ENCODE measurements at places on chromosomes 2 and 18. TPM values are rescaled to one million over a fixed set of nuclear protein-coding genes. Genes with fewer than 3 reads are reported as not detected.

The NRP2 gene
- polyA plus RNA-seq, result 68.2 TPM

The RAB1A gene
- polyA plus RNA-seq, result 183 TPM

The ST8SIA5 gene
- polyA plus RNA-seq, result 5.4 TPM

The KCNJ3 gene
- polyA plus RNA-seq, result 1.7 TPM

The ZNF142 gene
- polyA plus RNA-seq, result 18.9 TPM

The SEPTIN10 gene
- polyA plus RNA-seq, result 111 TPM

The TUBA4B gene
- not detected for polyA plus RNA-seq

Measured in muscle of arm (tissue), 14 donors.